SK-N-DZ (cell line): ENCODE measurements at places on chromosomes 2 and 18.

DNA sequence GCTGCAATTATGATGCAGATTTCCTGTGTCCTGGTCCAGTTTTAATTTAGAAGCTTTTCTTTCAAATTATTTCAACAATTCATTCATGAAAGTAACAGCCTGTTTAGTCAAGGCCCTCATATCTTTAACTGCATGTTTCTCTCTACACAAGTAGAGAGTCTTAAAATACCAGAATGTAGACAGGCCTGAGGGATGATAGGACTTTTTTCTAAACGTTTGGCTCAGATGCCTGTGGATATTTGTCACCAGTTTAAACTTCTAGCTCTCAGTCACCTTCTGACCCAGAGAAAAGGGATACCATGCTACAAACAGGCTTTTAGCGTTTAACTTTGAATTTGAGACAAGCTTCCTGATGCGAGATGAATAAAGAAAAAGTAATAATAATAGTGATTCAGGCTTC lies 15.7 kb downstream of the COL5A2 start:
- DNase-seq: no peak

- DNase-seq: no peak
These were observed 206.9 kb upstream of the FSIP2 start for GRCh38 chr2:185531721-185532120.

DNA sequence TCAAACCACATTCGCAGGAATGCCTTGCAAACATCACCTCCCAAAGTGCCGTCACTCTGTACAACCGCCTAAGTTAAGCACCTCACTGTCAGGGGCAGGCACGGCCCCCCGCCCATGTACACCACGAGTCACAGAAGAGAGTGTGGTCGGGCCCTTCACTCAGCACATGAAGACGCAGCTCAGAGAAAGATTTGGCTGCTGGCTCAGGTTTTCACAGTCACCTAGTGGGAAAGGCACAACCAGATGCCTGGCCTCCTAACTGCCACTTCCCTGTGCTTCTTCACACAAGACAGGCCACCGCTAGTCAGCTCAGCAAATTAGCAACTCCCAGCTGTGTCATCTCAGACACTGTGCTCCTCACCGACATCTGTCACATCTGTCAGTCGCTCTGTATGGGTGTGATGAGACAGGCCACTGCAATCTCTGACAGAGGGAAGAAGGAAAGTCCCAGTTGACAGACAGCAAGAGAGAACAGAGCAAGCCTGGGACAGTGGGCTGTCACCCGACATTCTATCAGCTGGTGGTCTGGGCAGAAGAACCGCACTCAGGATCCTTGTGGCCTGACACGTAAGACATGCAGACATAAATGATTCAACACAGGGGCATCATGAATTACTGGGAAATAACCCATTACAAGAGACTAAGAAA lies 60.8 kb downstream of the CRACDL start:
- DNase-seq: peak; percentile 15

GRCh38 chr18:63930773-63931354 lies 18.2 kb upstream of the HMSD start:
- DNase-seq: no peak

DNA sequence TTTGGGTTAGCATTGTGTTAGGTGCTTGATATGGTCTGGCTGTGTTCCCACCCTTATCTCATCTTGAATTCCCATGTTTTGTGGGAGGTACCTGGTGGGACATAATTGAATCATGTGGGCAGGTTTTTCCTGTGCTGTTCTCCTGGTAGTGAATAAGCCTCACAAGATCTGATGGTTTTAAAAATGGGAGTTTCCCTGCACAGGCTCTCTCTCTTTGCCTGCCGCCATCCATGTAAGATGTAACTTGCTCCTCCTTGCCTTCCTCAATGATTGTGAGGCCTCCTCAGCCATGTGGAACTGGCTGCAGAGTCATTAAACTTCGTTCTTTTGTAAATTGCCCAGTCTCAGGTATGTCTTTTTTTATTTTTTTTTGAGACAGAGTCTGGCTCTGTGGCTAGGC lies 2.8 kb downstream of the MSH2 start:
- DNase-seq: no peak

DNA sequence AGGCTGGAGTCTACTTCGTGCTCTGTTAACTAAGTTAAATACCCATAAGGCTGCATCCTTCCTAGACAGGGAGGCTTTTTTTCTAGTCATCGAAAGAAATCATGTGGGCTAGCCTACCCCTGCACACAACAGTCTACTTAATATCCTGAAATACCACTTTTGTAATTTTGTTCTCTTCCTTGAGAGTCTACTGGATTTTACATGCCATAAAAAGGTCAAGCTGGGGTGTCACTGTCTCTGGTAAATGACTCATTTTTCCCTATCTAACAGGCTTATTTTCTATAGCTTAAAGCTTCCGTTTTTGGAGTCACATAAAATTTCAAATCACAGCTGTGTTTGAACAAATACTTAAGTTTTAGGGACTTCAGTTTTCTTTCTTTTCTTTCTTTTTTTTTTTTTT lies 10.7 kb upstream of the STAM2 start:
- DNase-seq: no peak

DNA sequence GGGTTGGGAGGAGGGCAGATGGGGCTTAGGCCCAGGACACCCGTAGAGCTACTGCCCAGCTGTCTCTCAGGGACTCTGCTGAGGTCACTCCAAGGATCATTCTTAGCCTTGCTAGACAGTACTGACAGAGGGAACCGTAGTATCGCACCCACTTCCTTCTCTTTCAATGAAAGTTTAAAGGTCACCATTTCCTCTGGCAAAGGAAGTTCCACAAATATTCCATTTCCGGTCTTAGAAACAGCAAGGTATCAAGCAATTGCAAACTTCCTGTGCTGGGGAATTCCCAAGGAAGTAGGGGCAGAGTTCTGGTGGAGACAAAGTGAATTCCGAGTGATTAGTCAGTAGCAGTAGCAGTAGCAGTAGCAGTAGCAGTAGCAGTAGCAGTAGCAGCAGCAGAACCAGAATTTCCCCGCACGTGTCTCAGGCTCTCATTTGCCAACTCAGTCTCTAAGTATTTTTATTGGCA lies 24.7 kb downstream of the IL1B start:
- no peak for DNase-seq
